Activated CD4-positive, alpha-beta memory T cell treated with anti-CD3 and anti-CD28 coated beads, Interleukin-2, amount 10 ng/mL, durations not matched to agents 7 days and 5 days (primary cell): ENCODE measurements at places on chromosomes 6 and 20. TPM values are rescaled to one million over a fixed set of nuclear protein-coding genes. Genes with fewer than 3 reads are reported as not detected.
A peak's percentile ranks its signal among the peaks of the same experiment; 100 is the strongest.

DNA sequence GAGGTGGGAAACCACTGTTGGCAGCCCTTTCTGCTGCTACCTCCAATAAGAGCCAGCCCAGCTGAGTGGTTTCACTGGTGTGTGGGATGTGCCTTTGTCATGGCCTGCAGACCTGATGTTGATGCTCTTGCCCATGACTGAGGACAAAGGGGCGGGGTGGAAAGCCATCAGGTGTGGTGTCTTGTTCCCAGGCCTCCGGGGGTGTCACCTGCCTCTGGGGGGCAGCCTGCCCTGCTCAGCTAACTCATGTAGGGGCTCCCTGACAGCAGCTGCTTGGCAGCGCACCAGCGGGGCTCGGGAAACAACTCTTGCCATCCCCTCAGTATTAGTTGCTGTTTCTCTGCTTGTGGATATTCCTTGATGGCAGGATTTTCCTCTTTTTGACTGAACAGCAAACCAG lies 91.3 kb downstream of the LYRM2 start:
- no peak for DNase-seq

GRCh38 chr6:48426636-48427035 lies 315.6 kb upstream of the PTCHD4 start:
- DNase-seq: no peak

- DNase-seq: no peak
Measured at GRCh38 chr6:125834348-125834747, 43.6 kb downstream of the NCOA7 start.

GRCh38 chr6:156777577-156778453 lies 637 bp downstream of the ARID1B start:
- peak; percentile 67 for DNase-seq

GRCh38 chr6:137767911-137768690 lies 99.0 kb upstream of the TNFAIP3 start:
- no peak for DNase-seq

GRCh38 chr6:5190507-5190906 lies 70.2 kb downstream of the LYRM4 start:
- DNase-seq: no peak

DNA sequence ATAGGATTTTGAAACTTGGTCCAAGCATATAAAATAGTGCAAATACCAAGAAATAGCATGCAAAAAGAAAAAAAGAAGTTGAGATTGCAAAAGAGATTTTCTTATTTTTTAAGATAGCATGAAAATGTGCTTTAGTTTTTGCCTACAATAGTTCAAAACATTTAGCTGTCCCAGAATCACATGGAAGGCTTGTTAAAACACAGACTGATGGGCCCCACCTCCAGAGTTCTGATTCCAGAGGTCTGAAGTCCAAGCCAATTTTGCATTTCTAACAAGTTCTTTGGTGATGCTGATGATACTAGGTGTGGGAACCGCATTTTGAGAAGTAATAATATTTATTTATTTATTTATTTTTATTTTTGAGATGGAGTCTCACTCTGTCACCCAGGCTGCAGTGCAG lies 33.7 kb upstream of the LOC128125822 start:
- no peak for DNase-seq

- no peak for DNase-seq
Measured at GRCh38 chr6:388202-388903, 3.2 kb upstream of the IRF4 start.

GRCh38 chr20:5882166-5882565 lies 68.2 kb downstream of the TRMT6 start:
- no peak for DNase-seq

GRCh38 chr6:32849126-32849525 lies 4.4 kb downstream of the TAP1 start:
- no peak for DNase-seq

GRCh38 chr20:34582911-34583310 lies 24.4 kb downstream of the MAP1LC3A start:
- no peak for DNase-seq

DNA sequence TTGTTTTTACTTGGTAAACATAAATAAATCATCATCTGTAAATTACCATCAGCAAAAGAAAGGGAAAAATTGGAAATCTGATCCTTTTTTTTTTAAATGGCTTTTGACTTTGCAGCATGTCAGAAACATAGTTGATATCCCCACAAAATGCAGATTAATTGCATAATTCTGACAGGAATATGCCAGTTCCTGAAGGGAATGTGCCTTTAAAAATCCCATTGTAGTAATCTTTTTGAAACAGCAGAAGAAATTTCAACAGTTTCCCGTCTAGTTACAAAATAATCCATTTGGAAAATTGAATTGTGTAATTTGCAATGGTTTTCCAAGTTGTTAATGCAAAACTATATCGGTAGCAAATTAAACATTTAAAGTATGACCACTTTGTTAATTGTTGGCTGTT lies 95.2 kb downstream of the DOK5 start:
- no peak for DNase-seq

GRCh38 chr20:62219992-62220665 lies at the start of gene HRH3:
TSS of gene HRH3 (minus strand) at chr20:62220278. CDS start at chr20:62219970, 308 bp downstream.
- DNase-seq: peak; percentile 39

DNA sequence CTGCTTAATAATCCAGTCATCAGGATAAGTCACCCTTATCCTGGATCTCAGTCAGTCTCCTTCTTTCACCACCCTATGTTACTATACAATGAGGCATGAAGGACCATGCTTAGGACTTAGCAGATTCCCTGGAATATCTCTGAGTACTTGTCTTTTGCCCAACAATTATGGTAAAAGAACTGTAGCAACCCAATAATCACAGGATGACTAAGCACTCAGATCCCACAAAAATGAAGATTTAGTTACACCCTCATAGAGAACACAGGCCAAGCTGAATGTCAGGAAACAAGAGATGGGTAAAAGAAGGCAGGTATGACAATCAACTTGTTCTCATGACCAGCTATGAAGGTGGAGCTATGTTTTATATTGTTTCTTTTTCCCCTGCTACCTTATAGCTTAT lies 91.4 kb downstream of the EDN1 start:
- DNase-seq: no peak

DNA sequence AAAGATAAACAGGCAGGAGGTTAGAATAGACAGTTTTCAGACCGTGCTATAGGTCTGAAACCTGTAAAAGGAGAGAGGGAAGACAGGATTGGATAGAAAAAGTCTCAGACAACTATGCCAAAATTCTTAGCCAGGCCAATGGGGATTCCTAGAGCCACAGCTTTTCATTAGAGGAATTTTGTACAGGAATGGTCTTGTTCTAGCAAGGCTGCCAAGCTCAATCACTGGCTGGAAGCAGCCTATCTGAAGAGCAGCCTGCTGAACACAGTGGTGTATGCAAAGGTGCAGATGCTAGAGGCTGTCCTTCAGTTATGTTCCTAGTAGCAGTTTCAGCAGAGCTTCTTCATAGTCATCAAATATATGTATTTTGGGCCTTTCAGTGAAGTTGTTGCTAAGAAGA lies 313.1 kb downstream of the GRIK2 start:
- DNase-seq: no peak

DNA sequence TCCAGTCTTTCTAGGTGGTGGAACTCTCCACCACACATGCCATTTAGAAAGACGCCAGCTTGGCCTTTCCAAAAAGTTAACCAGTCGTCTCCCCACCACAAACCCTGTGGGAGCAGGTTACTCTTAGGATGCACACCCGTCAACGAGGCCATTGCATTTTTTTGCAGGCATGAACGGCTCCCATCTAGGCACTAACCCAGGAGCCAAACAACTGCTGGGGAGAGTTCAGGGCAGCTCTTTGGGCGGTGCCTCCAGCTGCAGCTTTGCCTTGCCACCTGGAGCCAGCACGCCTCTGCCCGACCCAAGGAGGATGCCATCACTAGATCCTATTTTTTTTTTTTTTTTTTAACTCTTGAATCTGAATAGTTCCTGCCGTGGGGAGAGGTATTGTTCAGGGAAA lies 39.9 kb downstream of the TBC1D7 start:
- DNase-seq: peak; percentile 5

- DNase-seq: no peak
Measured at GRCh38 chr20:24146231-24146634, 157.7 kb upstream of the GGTLC1 start.

DNA sequence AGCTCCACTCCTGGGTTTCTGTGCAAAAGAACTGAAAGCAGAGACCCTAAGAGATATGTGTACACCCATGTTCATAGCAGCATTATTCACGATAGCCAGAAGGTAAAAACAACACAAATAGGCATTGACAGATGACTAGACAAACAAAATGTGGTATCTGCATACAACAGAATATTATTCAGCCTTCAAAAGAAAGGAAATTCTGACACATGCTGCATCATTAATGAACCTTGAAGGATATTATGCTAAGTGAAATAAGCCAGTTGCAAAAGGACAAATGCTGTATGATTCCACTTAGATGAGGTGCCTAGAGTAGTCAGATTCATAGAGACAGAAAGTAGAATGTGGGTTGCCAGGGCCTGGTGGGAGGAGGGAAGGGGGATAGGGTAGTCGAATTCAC lies 17.8 kb downstream of the AAR2 start:
- DNase-seq: no peak

DNA sequence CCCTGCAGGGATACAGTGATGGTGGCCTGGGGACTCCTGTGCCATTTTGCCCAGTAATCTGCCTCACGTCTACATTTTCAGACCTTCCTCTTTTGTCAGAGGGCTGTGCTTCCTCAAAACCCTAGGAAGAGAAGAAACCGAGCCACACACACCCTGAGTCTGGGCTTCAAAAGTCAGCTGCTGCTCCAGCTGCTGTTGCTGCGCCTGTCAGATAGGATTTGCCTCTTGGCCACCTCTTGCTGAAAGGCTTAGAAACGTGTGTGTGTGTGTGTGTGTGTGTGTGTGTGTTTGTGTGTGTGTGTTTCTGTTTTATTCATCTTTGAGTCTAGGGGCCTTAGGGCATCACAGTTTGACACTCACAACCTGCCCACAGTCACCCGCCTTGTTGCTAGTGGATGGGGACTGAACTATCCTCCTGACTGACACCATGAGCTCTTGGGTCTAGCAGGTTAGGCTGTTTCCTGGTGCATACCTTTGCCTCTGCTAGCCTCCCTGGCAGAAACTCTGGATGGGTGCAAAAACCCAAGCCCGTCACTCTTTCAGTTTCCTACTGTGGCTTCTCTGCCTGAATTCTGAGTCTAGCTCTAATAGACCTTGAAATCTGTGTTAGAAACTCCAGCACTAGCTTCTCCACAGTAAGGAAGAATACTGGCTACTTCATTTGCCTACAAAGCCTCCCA lies 94.9 kb upstream of the CEP85L start:
- no peak for DNase-seq

GRCh38 chr6:9851541-9852380 lies 563.1 kb downstream of the TFAP2A start:
- DNase-seq: no peak

GRCh38 chr20:1267809-1268374 lies 1.8 kb downstream of the SNPH start:
- DNase-seq: no peak

- DNase-seq: no peak
Measured at GRCh38 chr6:105907991-105908390, 178.1 kb upstream of the PRDM1 start.

- no peak for DNase-seq
Measured at GRCh38 chr6:21846541-21847451, 253.2 kb downstream of the SOX4 start.

GRCh38 chr20:17602493-17602892 lies 32.6 kb downstream of the DSTN start:
- no peak for DNase-seq

DNA sequence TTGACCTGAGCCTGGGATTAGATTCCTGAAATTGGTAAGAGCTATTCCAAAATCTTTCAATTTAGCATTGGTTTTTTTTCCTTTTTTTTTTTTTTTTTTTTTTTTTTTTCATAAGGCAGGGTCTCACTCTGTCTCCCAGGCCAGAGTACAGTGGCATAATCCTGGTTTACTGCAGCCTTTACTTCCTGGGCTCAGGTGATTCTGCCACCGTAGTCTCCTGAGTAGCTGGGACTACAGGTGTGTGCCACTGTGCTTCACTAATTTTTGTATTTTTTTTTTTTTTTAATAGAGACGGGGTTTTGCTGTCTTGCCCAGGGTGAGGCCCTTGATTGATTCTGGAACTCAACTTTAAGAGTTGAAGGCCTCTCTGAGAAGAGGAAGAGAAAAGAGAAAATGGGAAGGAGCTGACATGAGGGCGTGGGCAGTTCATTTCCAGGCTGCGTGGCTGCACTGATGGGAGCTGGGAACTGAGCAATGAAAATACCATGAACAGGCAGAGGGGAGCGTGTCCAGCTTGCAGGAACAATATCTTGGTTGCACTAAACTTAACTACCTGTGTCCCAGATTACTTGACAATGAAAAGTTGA lies 24.6 kb downstream of the KDM1B start:
- DNase-seq: no peak

GRCh38 chr6:11036977-11037430 lies 7.1 kb downstream of the ELOVL2 start:
- DNase-seq: no peak

- DNase-seq: no peak
Measured at GRCh38 chr6:10256113-10256690, 158.7 kb downstream of the TFAP2A start.

DNA sequence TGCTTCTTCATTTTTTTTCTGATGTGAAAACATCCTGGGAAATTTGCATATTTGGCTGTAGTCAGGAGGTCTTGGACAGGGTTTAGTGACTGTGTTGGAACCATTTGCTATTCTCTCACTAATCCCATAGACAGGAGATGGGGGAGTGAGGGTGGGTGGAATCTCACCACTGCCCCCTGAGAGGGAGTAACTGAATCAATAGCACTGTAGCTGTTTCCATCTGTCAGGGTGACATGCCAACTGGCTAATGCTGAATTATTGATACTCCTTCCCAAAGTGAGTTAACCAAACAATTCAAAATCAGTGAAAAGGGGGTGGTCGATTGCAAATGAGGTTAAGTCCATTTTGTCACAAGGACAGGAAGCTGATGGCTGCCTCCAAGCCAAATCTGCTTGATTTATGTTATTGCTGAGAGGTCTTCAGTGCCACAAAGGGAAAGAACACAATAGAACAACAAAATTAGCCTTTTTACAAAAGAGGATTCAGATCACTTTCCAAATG lies 55.1 kb upstream of the B3GAT2 start:
- DNase-seq: no peak

DNA sequence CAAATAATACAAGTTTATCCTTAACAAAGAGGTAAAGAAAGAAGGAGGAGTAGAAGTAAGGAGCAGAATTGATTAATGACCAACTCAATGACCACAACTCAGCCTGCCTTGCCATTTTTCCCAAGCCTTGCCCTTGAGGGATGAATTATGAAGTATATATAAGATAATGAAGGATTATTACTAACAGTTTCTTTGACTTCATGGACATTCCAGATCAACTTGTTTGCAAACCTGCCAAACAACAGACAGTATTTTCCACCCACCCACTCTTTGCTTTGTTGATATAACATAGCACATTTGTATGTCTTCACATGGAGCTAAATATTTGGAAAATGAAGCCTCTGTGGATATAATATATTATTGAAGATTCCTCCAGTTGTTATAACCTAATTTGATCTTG lies 9.9 kb upstream of the C6orf141 start:
- no peak for DNase-seq

Gene PNLDC1
- 0.25 TPM for total RNA-seq

Gene OGFRL1
- 11.7 TPM for total RNA-seq

Gene ELOVL2
- total RNA-seq: not detected

Gene SNAI1
- total RNA-seq: 0.38 TPM

Gene CST7
- 182 TPM for total RNA-seq

Gene CRISP2
- not detected for total RNA-seq

Gene SCRT2
- total RNA-seq: not detected

Gene ZNF311
- 0.53 TPM for total RNA-seq

Gene ALDH8A1
- total RNA-seq: 0.85 TPM
